Adipocyte (in vitro differentiated cells): ENCODE measurements at places on chromosomes 12 and 14.

GRCh38 chr12:115912440-115912839, 365.1 kb downstream of the MED13L start:
- no peak for DNase-seq

DNA sequence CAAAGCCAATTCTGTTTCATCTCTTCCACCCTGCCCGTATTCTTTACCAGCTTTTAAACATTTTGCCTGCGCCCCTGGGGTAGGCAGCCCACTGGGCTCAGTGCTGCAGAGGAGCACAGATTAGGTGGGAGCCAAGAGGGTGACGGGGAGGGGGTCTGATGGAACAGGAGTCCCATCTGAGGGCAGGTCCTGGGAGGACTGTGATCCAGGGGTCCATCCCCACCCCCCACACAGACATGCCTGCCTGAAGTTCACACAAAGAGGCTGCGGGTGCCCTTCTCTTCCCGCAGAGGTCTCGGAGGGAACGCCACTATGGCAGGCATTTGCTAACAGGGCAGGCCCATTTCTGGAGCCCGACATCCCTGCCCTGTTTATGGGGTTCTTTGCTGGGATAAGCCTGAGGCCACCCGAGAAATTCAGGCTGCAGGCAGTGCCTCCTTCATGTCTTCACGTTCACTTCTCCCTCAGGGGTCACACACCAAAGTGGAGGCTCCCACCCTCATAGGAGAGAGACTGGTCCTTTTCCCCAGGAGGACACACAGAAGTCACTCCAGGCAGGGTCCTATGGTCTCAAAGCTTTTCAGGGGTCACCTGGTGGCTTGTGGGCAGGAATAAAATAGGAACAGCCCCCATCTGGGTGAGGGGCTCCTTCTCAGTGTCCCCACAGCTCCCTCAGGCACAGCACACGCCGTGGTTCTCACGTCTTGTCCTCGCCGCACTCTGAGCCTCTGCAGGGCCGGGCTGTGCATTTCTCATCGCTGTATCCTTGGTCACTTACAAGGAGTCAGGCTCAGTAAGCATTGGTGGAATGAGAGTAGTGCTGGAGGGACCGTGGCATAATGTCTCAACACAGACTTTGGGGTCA, 12.9 kb downstream of the VASH1 start:
- no peak for DNase-seq

DNA sequence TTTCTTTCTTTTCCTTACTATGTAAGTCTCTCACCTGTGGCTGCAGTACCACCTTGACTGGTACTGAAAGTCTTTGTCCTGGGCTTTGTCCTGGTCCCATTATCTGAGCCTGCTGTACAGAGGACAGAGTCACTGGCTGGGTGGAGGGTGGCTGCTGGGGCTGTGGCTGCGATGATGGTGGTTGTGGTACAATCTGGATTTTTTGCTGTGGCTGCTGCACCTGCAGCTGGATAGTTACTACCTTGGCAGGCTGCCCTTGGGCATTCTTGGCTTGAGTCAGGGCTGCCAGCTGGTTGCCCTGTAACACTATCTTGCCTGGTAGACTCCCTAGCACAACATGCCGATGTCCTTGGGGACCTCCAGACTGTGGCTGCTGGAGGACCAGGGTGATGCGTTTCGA, 27.0 kb downstream of the CHD8 start:
- no peak for DNase-seq

DNA sequence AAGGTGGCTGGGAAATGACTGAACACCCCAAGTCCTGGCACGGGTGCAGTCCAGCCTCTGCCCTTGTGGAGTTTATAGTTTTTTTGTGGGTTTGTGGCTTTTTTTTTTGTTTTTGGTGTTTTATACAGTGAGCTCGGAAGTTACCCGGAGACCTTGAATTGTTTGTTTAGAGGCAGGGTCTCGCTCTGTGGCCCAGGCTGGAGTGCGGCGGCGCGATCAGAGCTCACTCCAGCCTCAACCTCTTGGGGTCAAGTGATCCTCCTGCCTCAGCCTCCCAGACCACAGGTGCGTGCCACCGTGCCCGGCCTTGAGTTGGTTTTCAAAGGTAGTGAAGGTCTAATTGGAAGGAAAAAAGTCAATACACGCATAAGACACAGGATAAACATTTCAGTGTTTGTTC, 879 bp upstream of the ANHX start:
- DNase-seq: no peak
